NCI-H1048 (cell line): ENCODE measurements at places on chromosomes 11 and 22.

DNA sequence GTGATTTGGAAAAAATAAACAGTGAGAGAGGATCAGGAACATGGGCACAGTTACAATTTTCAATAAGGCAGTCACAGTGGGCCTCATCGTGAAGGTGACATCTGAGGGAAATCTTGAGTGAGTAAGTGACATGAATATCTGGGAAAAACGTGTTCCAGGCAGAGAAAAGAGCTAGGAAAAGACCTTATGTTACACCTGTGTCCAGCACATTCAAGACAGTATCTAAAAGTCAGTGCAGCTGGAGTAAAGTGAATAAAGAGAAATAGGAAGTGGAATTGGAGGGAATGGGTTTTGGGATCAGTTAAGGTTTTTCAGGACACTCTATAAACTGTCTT, 827.5 kb upstream of the FAT3 start:
- no peak for DNase-seq

GRCh38 chr11:36500315-36500721, 9.8 kb downstream of the TRAF6 start:
- DNase-seq: no peak

DNA sequence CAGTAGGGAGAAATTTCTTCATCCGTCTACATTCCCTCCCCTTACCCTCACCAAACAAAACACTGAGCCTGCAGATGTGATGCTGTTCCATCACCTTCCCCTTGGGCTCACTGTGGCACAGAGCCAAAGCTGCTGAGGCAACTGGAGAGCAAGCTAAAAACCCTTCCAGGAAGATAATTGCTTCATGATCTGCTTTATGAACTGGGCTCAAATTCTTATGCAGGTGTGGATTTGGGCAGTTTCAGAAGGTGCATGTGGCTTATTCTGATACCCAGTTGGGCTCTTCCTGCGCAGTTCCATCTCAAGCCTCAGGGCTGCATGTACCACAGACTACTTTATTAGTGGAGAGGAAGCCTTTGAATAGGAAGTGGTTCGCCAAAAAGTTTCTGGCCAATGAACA, 58.3 kb downstream of the AAMDC start:
- no peak for DNase-seq

- DNase-seq: no peak
Observed at GRCh38 chr11:36385121-36385970, 89.3 kb downstream of the PRR5L start.

- DNase-seq: no peak
Observed at GRCh38 chr11:119340335-119341221, at the start of gene C1QTNF5. TSS of gene C1QTNF5 (minus strand) at chr11:119340883. CDS start at chr11:119340397, 486 bp downstream.

DNA sequence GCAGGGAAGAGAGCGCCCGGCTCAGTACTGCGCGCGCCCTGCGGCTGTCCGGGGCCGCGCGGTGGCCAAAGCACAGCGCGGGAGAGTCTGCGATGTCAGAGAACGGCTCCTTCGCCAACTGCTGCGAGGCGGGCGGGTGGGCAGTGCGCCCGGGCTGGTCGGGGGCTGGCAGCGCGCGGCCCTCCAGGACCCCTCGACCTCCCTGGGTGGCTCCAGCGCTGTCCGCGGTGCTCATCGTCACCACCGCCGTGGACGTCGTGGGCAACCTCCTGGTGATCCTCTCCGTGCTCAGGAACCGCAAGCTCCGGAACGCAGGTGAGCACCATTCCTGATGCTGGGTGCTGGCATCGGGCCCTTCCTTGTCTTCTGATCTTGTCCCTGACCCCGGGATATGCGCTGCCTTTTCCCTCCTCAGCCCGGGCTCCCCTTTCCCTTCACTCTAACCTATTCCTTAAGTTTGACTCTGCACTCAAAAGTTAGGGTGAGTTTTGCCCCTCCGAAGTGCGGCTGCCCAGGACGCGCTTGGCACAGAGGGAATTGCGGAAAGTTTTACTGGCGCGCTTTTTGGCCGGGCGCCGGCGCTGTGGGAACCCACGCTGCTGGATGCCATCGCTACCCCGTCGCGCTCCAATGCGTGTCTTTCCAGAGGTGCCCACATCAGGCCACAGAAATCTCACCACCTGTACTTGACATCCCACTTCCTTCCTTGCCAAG, at the start of gene MTNR1B:
Gene MTNR1B, plus strand, starts transcription at position 18 of the 714 bp plus-strand sequence. Its CDS starts 75 bp downstream, at position 93.
- DNase-seq: no peak

DNA sequence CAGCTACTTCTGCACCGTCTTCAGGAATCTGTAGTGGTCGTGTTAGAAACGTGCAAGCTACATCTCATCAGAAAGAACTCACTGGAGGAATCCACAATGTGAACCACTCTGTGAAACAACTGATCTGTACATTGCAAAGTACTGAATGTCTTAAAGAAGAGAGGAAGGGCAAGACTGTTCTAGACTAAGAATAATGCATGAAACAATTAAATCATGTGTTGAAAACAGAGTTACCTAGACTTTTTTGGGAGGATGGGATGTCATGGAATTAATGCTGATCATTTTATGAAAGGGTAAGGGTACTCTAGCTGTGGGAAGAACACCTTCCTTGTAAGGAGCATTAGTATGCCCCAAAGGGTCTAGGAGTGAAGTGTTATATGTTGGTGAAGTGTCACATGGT, 60.6 kb upstream of the YPEL1 start:
- DNase-seq: no peak
